ENCODE measurements at places on chromosomes 3 and 15.

DNA sequence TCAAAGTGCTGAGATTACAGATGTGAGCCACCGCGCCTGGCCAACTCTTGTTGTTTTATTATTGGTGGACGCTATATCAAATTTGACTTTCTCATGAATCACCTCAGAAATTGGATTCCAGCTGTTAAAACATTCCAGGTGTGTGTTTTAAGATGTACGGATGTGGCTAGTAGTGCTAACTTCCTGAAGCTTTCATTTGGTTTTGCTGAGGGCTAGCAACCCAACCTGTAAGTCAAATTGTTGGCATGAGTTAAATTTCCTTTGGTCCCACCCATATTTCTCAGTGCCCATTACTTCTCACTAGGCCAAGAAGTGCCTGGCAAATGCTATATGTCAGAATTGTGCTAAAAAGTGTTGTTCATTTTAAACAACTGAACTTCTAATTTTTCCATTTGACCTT, 13.1 kb upstream of the KAT2B start:
- DNase-seq = no peak

DNA sequence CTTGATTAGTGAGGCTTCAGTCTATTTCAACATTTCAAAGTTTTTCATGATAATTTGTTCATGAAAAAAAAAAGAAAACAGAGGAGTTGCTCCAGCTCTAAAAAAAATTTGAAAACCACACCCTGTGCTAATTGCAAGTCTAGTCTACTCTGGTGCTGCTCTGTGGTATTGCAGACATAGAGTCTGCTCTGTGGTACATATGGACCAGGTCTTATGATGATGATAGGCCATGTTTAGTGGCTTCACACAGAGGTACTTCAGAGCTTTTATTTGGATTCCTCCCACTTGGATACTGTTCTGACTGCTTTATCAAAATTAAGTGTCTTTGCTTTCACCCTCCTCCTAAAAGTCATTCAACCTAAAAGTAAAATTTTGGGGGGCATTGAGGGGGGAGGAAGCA, 160.8 kb downstream of the ALCAM start:
- DNase-seq = no peak

GRCh38 chr15:62769604-62770003, 272.9 kb upstream of the TPM1 start:
- no peak for DNase-seq

DNA sequence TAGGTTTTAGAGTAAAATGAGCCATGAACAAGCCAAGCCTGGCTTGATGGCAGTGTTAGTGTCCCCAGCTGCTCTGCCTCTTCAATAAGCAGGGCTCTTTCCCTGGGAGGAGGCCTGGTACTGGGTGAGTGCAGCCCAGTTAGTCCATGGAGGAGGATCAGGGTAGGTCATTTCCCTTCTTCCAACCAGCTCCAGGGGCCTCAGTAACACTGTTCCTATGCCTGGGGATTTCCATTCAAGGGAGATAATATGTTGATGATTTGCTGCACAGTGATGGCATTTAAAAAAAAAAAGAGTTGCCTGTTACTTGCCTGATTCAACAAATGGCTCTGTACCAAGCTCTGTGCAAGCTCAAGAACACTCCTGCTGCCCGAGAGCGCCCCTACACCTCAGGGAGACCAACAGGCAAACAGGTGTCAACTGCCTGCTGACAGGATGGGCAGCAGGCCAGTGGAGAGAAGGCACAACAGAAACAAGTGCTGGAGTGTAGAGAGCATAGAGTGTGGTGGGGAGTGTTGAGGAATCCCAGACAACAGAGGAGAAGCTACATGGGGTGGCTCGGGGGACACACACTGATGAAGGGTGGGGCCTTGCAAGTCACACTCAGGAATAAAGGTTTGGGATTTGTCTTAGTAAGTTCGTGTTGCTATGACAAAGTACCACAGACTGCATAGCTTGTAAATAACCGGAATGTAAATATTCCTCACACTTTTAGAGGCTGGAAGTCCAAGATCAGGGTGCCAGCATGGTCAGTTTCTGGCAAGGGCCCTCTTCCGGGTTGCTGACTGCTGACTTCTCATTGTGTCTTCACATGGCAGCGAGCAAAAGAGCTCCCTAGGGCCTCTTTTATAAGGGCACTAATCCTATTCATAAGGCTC, 78.6 kb upstream of the PXYLP1 start:
- DNase-seq = no peak

DNA sequence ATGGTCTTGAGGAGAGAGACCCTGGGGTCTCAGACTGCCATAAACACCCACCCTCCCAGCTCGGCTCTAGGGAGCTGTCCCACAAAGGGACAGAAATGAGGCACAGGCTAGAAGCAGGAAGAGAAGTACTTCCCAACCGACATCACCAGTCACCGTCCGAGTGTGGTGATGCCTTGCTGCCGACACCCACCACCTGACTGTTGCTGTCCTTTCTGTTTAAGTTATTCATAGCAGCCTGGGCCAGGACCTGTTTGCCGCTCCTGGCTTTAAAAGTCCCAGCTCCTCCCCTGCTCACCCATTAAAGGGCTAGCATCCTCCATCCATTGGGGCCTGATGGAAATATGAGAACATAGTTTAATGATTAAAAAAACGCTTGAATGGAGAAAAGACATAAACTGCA, 13.2 kb upstream of the SPG11 start:
- DNase-seq = no peak

- DNase-seq = no peak
Measured at GRCh38 chr15:28117432-28117990, 18.4 kb upstream of the OCA2 start.

GRCh38 chr3:95615592-95616310, 1198.6 kb upstream of the EPHA6 start:
- DNase-seq = no peak

- DNase-seq = no peak
Measured at GRCh38 chr3:175066617-175067415, 207.7 kb downstream of the NAALADL2 start.

DNA sequence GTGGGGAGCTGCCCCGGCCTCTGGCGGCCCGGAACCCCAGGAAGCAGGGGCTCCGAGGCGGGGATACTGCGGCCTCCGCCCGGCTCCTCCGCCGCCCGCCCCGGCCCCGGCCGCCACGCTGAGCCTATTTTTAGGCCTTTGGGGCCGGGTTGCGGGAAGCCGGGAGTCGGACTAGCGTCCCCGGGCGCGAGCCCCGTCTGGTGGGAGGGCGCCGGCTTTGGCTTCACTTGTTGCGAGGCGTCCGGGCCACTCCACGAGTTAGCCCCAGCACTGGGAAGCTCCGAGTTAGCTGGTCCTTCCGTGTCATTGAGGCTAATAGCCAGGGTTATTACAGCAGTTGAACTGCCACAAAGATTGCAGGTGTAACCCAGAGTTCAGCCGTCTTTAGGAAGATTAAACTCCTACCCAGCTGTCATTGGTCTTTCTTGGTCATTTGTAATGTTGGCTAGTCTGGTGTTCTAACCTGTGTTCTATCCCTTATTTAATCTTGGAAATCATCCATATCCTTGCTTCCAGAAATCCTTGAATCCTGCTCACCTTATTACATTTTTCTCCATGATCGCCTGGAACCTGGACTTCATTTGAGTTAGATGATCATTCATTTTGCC, 791 bp downstream of the GYG1 start:
- DNase-seq = no peak

- peak; percentile 14 for DNase-seq
Measured at GRCh38 chr3:50806806-50807205, 132.1 kb downstream of the DOCK3 start.

DNA sequence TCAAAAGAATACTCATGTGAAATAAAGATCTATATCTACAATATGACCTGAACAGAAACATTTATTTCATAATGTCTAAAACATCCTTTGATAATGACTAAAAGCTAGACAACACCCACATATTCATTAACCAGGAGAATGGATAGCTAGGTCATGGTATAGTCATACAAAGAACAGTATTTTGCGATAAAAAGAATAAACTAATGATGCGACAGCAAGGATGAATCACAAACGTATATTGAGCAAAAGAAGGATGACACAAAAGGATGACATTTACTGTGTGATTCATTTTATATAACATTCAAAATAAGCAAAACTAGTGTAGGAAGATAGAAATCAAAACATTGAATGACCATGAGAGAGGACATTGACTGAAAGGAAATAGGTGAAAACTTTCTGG, 1233.1 kb downstream of the OTOL1 start:
- DNase-seq = no peak

DNA sequence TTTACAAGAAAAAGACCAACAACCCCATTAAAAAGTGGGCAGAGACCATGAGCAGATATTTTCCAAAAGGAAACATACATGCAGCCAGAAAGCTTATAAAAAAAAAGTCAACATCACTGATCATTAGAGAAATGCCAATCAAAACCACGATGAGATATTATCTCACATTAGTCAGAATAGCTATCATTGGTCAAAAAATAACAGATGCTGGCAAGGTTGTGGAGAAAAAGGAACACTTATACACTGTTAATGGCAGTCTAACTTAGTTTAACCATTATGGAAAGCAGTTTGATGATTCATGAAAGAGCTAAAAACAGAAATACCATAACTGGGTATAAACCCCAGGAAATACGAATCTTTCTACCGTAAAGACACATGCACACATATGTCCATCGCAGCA, 76.3 kb downstream of the SUCNR1 start:
- DNase-seq = no peak

GRCh38 chr15:81315452-81316175, 8.3 kb downstream of the STARD5 start:
- DNase-seq = no peak

GRCh38 chr3:42822828-42823227, 13.6 kb downstream of the ACKR2 start:
- no peak for DNase-seq

- no peak for DNase-seq
Measured at GRCh38 chr3:178419071-178419470, 117.2 kb upstream of the KCNMB2 start.

GRCh38 chr15:62895139-62895866, 147.2 kb upstream of the TPM1 start:
- no peak for DNase-seq

- DNase-seq = no peak
Measured at GRCh38 chr3:153752405-153753027, 368.7 kb upstream of the ARHGEF26 start.

DNA sequence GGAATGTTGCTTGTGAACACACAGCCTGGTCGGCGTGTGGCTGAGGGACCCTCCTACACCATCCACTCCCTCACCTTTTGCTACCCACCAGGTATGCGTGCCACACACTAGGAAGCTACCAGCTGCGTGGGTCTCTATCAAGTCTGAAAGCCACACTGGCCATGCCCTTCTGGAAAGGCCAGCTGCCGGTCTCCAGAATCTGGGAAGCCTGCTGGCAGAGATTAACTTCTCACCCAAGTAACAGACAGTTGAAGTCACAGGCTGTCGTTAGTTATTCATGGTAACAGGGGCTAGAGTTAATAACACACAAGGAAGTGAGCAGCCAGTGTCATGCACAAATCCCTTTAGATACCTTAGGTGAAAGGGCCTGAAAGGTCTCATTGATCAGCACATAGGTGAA, 48.1 kb downstream of the SUSD5 start:
- DNase-seq = no peak

GRCh38 chr3:150635076-150635475, 32.0 kb downstream of the SELENOT start:
- no peak for DNase-seq

DNA sequence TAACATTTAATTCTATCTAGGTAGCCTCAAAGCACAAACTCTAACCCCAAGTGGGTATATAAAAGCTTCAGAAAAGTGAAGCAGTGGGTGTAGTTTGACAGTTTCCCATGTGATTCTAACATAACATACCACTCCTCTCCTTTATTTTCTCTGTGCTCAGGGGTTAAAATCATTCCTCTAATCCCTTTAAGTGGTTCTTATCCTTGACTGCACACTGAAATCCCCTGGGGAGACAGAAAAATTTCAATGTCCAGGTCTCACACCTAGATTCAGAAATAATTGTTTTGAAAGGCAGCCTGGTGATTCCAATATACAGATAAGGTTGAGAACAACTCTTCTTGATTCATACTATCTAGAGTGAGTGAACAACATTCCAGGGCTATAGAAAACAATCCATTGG, 986.4 kb downstream of the ROBO1 start:
- DNase-seq = no peak

- no peak for DNase-seq
Measured at GRCh38 chr3:129979905-129980304, 5.4 kb downstream of the TRH start.

DNA sequence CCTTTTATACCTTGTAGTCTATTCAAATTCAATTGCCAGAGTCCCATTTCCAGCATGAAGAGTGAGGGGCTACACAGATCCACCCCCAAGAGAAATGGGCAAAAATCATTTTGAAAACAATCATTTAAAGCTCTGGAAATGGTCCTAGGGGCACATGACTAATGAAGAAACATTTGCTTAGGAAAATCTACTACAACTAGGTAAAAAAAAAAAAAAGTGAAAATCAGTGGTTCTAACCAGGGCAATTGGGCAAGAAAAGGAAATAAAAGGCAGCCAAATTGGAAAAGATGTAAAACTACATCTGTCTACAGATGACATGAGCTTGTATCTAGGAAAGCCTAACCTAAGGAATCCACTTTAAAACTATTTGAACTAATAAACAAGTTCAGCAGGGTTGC, 9.4 kb downstream of the IMPG2 start:
- DNase-seq = no peak

DNA sequence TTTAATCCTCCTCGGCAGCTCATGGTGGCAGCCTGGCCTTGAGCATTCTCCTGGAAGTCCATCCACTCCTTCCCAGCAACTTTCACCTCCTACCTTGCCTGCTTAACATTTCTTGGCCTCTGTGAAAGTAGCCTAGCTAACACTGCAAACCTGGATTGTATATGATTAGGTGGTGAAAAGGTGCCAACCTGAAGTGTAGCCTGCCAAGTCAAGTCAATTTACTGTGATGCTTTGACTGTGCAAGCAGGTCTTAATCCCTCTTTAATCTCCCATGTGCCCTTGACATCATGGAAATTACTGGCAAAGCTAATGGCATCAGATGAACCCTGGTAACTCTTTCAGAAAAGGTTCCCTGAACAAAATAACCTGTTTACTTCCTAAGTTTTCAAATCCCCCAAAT, 169.7 kb upstream of the NR2F2 start:
- no peak for DNase-seq

DNA sequence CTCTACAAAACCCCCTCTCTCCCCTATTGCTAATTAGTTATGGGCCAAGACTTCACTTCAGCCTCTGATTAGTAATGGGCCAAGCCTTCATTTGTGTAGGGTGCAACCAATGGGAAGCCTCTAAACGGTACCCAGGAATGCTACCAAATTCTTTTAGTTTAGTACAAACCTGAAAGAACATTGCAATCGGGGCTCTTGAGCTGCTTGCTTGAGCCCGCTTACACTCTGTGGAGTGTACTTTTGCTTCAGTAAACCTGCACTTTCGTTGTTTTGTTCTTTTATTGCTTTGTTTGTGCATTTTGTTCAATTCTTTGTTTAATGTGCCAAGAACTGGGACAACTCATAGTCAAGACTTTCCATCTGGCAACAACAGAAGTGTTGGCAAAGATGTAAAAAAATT, 26.2 kb downstream of the DNAAF4 start:
- DNase-seq = no peak

DNA sequence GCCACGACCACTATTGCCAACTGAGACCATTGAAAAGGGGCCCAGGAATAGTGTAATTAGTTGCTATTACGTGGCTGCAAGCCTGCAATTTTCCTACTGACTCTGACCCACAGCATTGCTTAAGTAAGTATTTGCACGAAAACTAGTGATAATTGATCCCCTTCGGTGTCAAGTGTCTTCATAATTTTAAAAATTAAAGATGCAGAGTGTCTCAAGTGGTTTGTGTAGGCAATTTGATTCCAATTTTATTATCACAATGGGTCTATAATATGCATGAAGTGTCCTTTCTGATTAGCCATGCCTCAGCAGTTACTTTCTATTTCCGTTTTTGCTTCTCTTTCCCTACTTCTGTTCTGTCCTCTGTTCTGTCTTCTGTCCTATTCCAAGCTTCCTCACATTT, 259.2 kb downstream of the C3orf38 start:
- no peak for DNase-seq
